ENCODE measurements at places on chromosomes 4 and X.
A peak's percentile ranks its signal among the peaks of the same experiment; 100 is the strongest.

DNA sequence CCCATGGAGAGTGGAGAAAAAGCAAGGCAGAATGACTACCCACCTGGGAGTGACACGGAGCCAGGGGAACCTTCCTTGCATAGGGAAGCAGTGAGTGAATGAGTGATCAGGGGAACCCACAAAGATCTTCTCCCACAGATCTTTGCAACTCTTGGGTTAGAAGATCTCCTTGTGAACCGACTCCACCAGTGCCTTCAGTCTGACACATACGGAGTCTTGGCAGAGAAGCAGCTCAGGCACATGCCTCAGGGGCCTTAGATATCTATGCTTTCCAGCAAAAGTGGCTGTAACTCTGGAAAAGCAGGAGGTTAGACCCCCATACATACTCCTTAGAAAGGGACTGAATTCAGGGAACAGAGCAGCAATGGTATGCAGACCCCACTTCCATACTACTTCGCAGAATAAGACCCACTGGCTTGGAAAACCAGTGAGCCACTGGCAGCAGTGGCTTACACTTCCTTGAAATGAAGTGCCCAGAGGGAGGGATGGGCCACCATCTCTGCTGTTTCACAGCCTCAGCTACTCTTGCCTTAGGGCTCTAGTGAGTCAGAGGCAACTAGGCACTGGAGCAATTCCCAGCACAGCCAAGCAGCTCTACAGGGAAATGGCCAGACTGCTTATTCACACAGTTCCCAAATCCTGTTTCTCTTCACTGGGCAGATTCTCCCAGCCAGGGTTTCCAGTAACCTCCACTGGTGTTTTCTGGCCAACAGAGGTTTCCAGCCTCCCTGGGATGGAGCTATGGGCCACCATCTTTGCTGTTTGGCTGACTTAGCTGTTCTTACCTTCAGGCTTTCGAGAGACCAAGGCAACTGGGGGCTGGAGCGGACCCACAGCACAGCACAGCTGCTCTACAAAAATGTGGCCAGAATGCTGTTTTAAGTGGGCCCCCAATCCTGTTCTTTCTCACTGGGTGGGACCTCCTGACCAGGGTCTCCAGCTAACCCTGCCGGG, 82.8 kb upstream of the TCEAL2 start:
- DNase-seq = no peak

GRCh38 chrX:67731061-67731460, 187.2 kb downstream of the AR start:
- DNase-seq = no peak

GRCh38 chr4:122616915-122617596, 3.8 kb downstream of the IL21 start:
- no peak for DNase-seq

- no peak for DNase-seq
Measured at GRCh38 chr4:102174719-102175189, 170.5 kb downstream of the SLC39A8 start.

DNA sequence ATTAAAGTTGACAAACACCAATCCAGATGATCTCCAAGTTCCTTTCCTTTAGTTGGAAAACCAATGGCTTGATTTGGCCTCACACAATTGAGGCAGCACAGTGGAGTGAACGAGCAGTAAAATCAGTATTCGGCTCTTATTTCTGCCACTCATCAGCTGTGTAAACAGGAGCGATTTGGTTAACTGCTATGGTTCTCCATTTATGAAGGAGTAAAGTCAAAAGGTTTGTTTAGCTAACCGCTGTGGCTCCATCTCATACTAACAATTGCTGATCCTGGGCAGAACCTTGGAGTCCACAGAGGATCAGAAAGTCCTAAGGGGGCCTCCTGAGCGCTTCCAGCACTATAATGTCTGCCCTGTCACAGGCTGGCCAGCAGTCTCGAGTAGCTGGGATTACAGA, 54.5 kb upstream of the EXOC1L start:
- no peak for DNase-seq

DNA sequence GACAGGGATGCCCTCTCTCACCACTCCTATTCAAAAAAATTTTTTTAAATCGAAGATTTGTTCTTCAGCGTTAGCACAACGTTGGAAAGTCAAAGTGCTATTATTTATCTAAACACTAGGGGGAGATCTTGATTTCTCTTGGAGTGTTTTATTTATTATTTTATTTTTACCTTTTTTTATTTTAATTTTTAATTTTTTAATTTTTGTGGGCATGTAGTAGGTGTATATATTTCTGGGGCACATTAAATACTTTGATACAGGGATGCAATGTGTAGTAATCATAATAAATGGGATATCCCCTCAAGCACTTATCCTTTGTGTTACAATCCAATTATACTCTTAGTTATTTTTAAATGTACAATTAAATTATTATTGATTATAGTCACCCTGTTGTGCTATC, 37.4 kb upstream of the SLC10A4 start:
- no peak for DNase-seq

GRCh38 chr4:70895405-70895804, 6.8 kb upstream of the MOB1B start:
- DNase-seq = no peak

DNA sequence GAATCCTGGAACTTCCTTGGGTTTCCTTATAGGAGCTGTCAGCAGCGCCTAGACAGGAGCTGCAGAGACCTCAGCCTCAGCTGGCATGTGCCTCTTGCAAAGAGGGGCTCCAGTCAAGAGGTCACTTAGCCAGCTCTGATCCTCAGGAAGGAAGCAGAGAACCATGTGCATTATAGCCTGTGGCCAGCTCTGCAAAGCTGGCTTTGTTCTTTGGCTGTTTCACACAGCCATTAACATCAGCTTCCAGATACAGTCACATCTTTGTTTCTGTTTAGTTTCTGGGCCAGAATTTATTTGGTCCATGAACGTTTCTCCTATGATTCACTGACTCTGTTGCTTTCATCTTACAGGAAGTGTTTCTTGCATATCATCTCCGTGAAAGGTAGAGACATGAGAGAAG, 92.4 kb downstream of the CC2D2A start:
- DNase-seq = no peak

DNA sequence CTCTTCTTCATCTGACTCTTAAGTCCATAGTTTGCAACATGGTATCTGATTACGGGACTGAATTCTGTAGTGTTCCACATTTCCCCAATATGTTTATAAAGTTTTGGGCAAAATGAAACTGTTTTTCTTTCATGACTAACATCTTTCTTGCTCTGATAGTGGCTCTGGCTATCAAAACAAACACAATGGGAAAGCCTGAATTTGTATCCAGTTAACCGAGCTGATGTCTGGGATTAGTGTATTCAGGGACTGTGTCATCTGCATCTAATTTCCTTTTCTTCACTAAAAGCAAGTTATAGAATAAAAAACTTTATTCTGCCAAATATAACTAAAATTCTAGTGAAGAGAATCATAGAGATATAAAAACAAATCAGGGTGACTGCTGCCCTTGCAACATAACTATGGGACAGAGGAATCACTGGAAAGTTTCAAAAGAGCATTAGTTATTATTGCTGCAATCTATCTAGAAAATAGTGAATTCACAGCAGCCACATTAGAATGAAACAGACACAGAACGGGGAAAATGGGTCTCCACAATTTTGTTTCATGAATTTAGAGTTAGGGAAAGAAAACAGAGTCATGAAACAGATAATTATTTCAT, 61.3 kb downstream of the ANTXR2 start:
- no peak for DNase-seq

DNA sequence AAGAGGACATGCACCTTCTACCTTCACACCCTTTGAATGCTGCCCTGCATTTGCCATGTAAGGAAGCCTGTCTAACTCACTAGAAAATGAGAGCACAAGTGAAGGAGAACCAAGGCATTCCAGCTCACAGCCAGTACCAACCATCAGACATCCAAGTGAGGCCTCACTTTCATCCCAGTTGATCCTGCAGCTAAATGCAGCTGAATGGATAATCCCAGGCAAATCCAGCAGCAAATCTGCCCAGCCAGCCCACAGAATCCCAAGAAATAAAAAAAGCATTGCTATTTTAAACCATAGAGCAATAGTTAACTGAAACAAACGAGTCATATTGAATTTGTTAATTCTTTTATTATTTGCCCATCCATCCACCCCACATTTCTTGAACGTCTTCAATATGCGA, 112.5 kb downstream of the C4orf33 start:
- DNase-seq = no peak

- no peak for DNase-seq
Measured at GRCh38 chr4:70765368-70765767, 43.6 kb downstream of the RUFY3 start.

DNA sequence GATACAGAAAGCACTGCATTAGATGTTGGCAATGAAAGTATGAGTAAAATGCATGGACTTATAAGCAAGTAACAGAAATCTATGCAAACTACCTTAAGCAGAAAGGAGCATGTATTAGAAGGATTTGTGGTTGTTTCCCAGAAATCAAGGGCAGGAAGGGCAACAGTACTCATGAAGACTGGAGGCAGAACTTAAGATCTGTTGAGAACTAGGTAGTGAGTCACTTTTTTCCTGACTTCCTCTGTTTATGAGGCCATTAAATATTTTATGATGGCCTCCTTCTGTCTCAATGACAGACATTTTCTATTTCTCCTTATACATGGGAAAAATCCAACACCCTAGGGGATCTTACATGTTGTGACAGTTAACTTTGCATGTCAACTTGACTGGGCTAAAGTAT, 398.2 kb downstream of the MID1IP1 start:
- DNase-seq = no peak

DNA sequence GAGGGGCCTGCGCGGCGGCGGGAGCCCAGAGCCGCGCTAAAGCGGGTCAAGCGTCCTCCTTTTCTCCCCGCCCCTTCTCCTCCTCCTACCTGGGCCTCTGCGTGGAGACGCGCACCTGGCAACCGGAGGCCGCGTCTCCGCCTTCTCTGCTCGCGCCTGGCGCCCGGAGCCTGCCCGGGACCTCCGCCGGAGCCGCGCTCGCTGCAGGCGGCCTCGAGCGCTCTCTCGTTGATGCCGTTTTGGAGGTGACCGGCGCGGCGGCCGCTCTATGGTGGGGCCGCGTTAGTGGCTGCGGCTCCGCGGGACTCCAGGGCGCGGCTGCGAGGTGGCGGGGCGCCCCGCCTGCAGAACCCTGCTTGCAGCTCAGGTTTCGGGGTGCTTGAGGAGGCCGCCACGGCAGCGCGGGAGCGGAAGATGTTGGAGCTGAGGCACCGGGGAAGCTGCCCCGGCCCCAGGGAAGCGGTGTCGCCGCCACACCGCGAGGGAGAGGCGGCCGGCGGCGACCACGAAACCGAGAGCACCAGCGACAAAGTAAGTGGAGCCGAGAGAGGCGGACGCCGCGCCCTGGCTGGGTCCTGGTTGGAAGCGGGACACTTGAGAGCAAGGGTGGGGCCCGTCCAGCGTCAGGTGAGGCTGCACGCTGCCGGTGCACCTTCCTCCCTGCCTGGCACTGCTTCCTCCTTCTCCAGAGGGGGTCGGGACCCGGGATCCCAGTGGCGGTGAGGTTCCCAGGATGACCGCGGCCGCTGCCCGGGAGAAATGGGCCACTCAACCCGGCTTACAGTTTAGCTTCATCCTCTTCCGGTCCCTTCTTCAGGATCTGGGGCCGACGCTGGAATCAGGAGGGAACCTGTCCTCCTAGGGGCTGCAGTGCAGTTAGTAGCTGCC, at the start of gene CDS1:
Gene CDS1 (plus strand): TSS at position 140 of the 888 bp plus-strand sequence. CDS start 275 bp downstream, at position 415.
- DNase-seq = no peak

- DNase-seq = no peak
Measured at GRCh38 chrX:47311932-47312774, 58.2 kb upstream of the ZNF157 start.

DNA sequence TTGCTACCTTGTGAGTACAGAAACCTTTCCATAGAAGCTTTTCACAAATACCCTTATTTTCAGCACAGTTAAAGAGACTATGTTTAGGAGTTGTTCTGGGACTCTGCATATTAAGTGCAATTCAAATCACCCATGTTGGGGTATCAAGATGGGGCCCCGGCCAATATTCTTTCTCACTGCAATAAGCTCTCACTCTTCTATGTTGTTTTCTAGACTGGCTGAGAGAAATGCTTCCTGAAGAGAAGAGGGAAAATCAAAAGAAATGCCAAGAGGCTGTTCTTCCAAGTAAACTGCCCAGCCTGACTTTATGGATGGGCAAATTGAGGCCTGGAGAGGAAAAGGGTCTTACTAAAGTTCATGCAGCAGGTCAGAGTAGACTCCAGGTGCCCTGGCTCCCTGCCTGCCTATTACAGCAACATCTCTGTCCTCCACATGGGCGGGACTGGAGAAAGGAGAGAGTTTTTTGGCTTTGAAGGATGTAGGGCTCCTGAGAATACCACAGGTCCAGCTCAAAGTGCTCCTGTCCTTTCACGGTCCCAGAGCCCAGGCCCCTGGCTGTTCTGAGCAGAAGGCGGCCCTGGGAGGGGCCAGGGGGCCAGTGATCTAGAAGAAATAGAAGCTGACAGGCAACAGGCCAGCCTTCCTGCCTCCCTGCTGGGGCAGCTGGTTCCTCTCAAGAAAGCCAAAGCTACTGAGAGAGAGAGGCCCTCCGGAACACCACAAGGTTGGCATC, 745 bp upstream of the IQSEC2 start:
- no peak for DNase-seq

DNA sequence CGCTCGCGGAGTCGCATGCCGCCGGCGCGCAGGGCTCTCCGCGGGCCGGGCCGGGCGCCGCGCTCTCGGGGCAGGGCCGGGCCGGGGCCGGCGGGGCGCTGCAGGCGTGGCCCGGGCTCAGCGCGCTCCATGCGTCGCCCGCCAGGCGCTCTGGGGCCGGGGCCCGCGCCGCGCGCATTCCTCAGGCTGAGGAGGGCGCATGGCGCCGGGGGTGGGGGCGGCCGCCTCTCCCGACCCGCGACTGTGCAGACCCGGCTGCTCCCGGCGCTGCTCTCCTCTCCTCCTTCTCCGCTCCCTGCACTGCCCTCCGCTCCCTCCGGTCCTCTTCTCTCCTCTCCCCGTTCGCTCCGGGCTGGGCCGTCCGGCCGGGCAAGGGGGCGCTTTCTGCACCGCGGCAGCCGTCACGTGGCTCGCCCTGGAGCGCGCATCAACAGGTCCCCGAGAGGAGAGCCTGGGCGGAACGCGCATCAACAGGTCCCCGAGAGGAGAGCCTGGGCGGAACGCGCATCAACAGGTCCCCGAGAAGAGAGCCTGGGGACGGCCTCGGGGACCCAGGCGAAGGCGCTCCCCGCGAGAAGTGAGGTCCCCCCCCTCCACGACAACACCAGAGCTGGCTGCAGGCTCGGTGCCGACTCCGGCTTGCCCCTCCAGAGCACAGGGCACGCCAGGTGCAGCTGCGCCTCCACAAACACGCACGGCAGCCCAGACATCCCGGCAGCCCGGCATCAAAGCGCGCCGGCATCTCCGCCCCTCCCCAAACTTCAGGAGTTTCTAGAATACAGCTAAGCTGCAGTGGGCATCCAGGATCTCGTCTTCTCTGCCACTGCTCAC, 12.9 kb downstream of the PPP2R3B start:
- no peak for DNase-seq

GRCh38 chr4:68591204-68591603, 15.1 kb upstream of the UGT2B17 start:
- DNase-seq = no peak

- no peak for DNase-seq
Measured at GRCh38 chrX:30530606-30531005, 47.0 kb downstream of the TASL start.

- DNase-seq = peak; percentile 3
Measured at GRCh38 chrX:70755850-70756249, 152.7 kb downstream of the TEX11 start.
